ENCODE measurements at places on chromosomes 11 and 22.

DNA sequence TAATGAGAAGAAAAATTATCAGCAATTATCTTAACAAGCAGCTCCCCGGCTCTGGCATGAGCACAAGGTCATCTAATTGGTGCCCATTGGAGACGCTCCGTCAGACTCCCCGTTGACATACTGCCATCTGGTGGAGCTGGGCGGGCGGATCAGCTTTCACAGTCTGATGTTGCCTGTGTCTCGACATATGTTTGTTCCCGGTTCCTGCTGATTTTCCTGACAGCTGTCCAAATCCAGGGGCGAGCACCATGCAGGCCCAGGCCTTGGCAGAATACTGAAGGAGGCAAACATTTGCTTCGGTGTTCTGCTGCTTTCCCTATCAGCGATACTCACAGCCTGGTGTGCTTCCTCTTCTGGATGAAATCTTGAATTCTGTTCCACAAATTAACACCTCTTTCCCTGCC lies 43.8 kb upstream of the BARX2 start:
- peak; percentile 40 for DNase-seq

GRCh38 chr11:7927635-7928034 lies 3.4 kb downstream of the OR10A6 start:
- DNase-seq: no peak

- no peak for DNase-seq
These were observed 32.2 kb downstream of the IL10RA start for GRCh38 chr11:118018401-118018800.

GRCh38 chr11:27075192-27075591 lies 34.6 kb downstream of the BBOX1 start:
- DNase-seq: no peak

DNA sequence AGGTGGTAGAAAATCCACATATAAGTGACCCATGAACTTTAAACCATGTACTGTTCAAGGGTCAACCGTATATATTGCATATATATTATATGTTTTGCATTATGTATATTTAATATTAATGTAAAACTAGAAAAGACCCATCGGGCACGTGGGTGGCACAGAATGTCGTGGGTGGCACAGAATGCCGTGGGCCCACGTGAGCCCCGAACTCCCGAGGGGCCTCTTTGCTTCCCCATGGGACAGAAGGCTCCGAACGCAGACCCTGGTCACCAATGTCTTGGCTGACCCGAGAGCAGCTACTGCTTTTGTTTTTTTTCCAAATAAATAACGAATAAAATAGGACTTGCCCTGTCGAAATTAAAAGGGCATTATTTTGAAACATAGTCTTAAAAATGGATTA lies 415.4 kb downstream of the BRD1 start:
- DNase-seq: no peak

DNA sequence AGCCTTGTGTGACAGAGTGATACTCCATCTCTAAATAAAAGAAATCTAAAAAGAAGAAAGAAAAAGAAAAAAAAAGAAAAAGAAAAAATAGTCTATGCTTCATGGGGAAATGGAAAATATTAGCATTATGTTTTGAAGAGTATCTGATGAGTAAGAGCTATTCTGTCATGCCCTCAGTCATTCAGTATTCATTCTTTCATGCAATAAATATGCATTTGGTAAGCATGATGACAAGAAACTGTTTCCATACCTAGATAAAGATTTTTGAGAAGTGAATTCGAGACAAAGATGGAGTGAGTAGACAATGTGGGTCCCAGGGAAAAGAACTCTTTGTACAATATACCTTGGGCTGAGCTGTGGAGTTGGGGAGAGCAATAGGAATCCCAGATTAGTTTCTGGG lies 6.2 kb upstream of the IFTAP start:
- no peak for DNase-seq

DNA sequence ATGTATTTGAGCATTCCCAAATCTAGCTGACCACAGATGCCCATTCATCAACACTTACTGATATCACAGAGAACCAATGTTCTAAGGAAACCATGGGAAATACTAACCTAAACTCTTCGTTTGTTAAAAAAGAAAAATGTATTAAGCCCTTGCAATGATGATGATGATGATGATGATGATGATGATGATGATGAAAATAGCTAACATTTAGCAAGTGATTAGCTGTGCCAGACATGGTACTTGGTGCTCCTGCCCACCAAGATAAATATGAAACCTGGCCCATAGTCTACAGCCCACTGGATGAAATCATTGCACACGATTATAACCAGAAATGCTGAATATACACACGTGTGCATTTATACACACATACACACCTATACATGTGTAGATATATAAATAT lies 37.5 kb downstream of the SMCO4 start:
- no peak for DNase-seq

DNA sequence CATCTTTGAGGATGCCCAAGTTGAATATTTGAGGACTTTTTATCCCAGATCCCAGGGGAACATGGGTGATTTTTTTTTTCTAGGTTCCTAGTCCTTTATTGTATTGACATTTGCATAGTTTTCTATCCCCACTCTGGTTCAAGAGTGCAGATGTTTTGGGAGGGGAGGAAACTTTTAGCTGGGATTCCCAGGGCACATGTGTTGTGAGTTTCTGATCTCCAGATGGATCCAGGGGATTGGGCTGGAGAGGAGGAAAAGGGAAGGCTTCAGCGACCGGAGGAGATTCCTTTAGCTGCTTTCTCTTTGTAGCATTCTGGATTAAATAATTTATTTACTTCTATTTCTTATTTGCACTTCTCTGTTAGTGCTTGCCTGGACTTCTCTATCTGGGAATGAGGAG lies 14.7 kb upstream of the SORL1-AS1 start:
- no peak for DNase-seq

DNA sequence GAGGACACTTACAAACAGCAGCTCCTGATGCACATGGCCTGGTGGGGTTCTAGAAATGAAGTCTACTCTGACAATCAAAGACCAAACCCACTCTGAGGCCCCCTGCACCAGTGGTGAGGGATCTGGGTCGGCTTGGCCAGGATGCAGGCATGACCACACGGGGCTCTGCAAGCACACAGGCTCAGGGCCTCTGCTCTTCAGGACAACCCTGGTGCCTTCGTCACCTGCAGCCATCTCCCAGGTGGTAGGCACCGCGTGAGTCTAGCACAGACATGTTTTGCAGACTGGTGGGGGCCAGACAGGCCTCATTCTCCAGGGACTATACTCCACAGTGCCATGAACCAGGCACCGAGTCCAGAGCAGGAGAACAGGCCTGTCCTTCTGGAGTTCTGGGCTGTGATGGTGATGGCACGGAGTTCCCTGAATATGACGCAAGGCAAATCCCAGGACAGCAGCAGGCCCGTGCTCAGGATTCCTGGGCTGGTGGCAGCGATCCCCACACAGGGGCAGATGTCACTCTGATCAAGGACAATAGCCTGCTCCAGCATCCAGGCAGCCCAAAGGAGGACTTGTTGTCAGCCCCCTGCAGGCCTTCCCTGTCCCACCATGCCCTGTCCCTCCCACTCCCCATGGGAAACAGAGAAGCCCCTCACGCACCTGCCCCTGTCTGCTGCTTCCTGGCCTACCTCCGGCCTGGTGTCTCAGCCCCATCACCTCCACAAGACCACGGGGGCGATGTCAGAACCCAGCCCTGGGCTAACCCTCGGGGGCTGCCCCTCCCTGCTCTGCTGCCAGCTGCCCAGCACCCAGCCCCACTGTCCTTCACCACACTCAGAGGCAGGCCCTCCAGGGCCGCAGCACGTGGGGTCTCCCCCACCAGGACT lies 36.1 kb downstream of the GNB1L start:
- no peak for DNase-seq

DNA sequence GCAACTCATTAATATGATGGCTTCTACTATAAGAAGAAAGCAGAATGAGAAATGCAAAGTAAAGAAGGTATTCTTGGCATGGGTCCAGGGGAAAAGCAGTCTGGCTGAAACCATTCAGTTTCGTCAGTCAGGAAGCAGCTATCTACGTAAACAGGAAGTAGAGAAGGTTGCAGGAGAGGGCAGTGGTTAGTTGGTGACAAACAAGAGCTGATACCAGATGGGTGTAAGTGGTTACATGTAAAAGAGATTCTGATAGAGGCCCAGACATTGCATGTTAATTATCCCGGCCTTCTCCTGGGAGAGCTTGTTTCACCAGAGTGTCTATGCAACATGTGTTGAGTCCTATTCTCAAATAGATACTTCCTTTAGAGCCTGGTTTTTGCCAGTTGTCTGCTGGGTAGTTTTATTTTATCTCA lies 58.4 kb upstream of the PSMA1 start:
- no peak for DNase-seq

DNA sequence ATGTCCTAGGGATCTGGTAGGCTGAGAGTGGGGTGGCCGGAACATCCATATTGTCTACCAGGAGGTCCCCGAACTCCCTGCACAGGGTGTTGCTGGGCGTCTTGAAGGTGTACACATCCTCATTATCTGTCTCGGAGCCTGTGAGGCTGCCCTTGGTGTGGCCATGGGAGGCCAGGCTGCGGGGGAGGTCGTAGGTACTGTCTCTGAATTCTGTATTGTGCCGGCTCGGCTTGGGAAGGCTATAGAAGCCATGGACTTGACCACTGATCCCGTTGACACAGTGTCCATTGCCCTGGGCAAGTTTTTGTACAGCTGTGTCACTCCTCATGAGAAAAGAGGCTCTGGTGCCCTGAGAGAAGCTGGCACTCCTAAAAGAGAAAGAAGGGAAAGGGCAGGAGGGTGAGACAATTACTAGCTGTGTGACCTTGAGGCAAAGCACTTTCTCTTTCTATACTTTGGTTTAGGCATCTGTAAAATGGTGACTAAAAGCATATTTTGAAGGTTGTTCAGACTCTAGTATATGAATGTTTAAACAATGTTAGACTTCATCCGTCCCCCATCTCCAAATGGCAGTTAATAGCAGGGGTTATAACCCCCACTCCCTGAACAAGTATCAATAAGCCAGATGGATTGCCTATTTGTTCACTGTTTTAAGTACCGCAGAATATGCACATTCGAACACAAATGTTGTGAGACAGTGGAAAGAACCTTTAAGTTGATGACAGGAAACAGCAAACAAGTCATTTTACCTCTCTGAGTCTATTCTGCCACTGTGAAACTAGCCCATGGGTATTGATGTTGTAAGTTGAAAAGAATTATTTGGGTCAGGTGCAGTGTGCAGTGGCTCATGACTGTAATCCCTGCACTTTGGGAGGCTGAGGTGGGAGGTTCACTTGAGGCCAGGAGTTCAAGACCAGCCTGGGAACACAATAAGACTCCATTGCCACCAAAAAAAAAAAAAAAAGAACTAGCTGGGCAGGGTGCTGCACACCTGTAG lies 38.3 kb downstream of the USP35 start:
- DNase-seq: no peak

DNA sequence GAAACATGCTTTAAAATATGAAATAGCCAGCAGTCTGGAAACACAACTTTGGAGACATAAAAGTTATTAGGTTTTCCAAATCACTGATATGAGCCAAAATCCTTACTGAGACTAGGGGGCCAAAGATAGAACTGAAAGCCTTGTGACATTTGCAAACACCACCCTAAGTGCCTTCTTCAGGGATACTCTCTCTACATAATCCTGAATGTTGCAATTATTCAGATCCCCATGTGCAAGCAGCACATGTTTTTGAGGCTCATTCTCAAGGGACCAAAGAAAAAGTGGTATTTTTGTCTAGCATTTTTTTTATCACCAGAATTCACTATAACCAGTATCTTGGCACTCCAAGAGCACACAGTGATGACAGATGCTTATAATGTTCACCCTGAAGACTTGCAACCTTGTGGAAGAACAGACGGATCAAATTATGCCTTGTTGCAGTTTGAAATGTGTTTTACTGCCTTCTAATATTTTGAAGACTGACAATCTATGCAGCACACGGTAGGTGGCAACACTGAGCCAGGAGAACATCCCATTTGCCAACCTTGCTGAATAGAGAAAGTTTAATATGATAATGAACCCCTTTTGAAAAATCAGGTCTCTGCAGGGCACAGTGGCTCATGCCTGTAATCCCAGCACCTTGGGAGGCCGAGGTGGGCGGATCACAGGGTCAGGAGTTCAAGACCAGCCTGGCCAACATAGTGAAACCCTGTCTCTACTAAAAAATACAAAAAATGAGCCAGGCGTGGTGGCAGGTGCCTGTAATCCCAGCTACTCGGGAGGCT lies 78.5 kb downstream of the PLEKHA7 start:
- DNase-seq: peak; percentile 40

GRCh38 chr11:17354601-17354991 lies 3.0 kb downstream of the NCR3LG1 start:
- DNase-seq: peak; percentile 53

- no peak for DNase-seq
These were observed 100.9 kb upstream of the BID start for GRCh38 chr22:17875156-17875555.

- no peak for DNase-seq
These were observed 132.1 kb upstream of the LDLRAD3 start for GRCh38 chr11:35811783-35812182.

GRCh38 chr11:1073851-1074243 lies 827 bp upstream of the MUC2 start:
- no peak for DNase-seq

DNA sequence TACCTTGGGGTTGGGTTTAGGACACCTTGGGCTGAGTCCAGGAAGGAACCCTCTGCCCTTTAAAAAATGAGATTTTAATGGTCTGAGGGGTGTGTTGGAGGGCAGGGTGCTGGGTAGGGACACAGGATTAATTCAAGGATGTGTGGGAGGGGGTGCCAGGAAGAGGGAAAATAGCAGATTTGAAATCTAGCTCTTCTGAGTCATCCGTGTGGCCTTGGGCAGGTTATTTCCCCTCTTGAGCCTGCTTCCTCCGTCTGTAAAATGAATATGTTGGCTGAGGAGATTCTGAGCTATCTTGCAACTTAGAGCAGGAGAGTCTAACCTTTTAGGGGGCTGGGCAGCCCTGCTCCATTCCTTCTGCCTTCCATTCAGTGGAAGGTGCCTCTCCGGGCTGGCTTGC lies 3.0 kb downstream of the TSPAN18 start:
- DNase-seq: no peak

DNA sequence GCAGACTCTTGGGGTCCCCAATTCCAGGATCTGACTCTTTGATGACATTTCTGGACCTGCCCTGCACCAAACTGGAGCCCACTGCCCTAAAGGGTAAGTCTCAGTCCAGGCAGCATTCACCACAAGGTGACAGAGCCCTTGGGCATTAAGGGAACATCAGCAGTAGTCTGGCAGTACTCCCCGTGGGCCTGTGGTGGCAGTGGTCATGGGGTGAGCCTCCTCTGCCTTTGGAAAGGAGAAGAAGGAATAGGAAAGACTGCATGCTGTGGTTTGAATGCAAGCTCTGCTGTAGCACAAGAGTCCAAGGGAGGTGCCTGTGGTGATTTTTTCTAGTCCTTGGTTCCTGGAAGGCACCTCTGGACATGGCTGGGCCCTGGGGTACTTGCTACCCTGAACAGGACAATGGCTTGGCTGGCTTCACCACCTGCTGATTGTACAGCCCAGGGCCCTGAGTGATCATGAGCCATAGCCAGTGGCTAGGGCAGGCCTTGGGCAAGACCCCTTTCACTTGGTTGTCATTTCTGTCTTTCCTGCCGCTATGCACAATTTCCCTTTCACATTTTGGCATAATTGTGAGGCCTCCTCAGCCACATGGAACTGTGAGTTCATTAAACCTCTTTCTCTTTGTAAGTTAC lies 160.7 kb upstream of the GRIA4 start:
- DNase-seq: no peak

All from GM04504 (cell line).